MM.1S (cell line): ENCODE measurements at places on chromosomes 1 and 21.

DNA sequence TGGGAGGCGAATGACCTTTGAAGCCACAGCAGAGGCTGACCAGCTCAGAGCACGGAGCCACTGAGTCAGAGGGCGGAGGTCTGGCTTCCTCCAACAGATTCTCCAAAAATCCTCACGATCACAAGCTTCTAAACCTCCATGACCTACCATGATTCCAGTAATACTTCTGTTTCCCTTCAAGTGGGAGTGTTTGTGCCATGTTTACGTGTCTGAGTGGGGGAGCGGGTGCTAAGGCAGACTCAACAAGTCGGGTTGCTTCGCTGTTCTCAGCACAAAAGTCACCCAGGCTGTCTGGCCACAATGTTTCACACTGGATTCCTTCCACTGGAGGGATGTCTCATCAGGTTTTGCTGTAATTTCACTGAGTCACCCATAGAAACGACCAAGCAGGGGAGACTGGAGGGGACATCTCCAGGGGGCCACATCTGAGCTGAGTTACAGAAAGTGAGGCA is 86.2 kb downstream of the SLC66A1 start:
- no peak for DNase-seq

GRCh38 chr1:183363972-183364371 is 54.2 kb downstream of the NMNAT2 start:
- no peak for DNase-seq

DNA sequence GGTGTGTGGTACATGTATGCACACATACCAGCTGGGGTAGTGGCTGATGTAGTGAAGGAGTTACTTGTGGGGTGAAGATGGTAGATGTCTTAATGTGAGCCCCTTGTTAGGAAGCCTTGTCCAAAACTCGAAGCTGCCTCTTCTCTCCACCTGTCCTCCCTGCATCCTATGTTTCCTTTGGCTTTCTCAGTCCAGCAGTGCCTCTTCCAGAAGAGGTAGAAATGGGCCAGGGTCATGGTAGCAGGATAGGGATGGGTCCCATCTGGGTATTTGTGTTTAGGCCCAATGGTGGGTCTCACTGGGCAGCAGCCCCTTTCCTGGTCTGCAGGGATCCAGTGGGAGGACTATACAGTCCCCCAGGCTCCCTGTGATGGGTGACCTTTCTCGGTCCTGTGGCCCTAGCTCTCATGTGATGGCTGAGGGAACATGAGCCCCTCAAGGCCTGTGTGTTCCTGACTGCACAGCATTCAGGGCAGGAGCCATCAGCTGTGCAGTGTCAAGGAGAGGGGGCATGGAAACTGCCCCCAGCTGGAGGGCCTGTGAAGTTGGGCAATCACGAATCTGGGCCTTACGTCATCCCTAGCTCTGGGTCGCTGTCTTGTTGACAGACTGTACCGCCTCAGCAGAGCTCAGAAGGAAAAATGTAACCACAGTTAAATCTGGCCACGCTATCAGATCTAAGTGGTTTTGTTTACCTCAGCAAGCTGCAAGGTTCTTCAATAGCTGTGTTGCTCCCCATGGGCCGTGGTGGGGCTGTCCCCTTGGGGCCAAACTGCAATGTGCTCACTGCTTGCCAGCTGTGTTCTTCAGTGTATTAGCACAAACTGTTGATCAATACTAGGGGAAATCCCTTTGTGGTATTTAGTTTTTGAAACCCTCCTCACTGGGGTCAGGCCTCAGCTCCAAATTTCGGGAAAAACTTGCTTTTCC is 82.7 kb downstream of the NOS1AP start:
- DNase-seq: no peak

GRCh38 chr1:47231301-47232186 is 481 bp downstream of the TAL1 start:
- DNase-seq: no peak

GRCh38 chr1:42739753-42740700 is at the start of gene CLDN19:
TSS of gene CLDN19 (minus strand) at chr1:42740236. CDS start at chr1:42740063, 173 bp downstream.
- DNase-seq: no peak

DNA sequence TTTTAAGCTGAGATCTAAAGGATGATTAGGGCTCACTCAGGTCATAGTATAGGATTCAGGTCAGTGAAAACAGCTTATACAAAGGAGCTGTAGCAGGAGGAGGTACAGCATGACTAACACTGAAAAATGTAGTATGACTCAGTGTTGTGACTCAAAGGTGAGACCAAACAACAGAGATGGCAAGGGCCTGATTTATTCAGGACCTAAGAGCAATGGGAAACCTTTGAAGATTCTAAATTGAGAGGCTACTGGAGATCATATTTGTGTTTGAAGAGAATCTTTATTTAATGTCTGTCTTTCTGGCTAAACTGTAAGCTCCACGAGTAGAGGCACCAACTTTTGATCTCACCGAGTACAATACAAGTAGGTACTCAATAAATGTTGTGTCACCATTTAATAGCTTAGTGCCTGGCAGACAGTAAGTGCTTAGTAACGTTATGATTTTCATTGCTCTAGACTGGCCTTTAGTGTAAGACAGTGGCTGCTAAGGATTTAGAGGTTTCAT is 43.5 kb downstream of the PRKAA2 start:
- no peak for DNase-seq

GRCh38 chr1:219701476-219701875 is 88.6 kb upstream of the ZC3H11B start:
- peak; percentile 3 for DNase-seq

- DNase-seq: peak; percentile 57
Observed at GRCh38 chr1:173603056-173603591, at the start of gene SLC9C2. TSS of gene SLC9C2 (minus strand) at chr1:173603072. CDS start at chr1:173601776, 1,296 bp downstream.

GRCh38 chr1:39639305-39640130 is at the start of gene HEYL:
TSS of gene HEYL (minus strand) at chr1:39639643. CDS start at chr1:39639625, 18 bp downstream.
- DNase-seq: peak; percentile 75

DNA sequence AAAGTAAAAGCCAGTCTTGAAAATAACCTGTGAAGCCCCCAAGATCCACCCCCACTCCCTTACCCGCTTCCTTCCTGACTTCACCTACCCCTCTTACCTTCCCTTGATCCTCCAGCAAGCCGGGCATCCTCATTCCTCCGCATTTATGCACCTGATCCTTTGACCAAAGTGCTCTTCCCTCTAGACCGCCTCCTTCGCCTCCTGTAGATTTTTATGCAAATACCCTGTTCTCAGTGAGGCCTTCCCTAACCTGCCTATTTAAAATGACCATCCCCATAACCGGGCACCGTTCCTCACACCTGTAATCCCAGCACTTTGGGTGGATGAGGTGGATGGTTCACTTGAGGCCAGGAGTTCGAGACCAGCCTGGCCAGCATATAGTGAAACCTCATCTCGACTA is 1.1 kb upstream of the NENF start:
- DNase-seq: no peak

DNA sequence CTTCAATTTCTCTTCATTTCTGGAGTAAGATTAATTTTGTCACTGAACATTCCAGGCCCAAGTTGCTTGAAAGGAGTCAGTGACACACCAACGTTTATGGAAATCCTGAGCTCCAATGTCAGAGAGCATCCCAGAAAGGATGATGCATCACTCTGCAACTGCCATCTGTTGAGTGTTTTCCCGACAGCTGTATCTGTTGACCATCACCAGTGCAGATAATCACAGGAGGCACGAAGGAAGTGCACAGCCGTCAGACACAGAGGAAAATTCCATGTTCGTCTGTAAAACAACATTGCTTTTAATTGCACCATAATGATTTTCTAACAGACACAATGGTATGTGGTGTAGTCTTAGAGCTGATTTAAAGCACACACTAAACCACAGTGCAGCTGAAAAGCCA is 376.7 kb upstream of the ADGRL2 start:
- no peak for DNase-seq

DNA sequence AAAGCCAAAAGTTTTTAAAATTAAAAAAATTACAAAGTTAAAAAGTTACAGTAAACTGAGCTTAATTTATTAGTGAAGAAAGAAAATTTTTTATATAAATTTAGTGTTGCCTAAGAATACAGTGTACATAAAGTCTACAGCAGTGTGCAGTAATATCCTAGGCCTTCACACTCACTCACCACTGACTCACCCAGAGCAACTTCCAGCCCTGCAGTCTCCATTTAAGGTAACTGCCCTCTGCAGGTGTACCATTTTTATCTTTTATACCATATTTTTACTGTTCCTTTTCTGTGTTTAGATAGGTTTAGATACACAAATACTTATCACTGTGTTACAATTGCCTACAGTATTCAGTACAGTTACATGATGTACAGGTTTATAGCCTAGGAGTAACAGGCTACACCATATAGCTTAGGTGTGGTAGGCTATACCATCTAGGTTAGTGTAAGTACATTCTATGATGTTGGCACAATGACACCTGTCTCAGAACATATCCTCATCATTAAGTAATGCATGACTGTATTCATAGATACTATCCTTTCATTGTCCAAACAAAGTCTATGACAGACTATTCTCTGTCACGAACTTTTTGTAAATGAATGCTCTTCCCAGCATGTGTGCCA is 78.6 kb upstream of the PBX1 start:
- no peak for DNase-seq

- no peak for DNase-seq
Observed at GRCh38 chr1:66500301-66500700, 33.7 kb upstream of the SGIP1 start.

DNA sequence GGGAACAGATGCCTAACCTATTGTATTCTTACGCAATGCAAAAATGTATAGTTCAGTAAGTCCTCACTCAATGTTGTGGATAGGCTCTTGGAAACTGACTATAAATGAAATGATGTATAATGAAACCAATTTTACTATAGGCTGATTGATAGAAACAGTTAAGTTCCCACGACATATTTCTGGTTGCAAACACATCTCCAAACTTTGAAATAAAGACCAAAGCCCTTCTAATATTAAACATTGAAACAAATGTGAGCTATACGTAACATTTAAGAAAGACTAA is 29.1 kb downstream of the MAP3K21 start:
- DNase-seq: no peak

GRCh38 chr1:170316270-170316669 is 170.5 kb downstream of the NTMT2 start:
- DNase-seq: no peak

- no peak for DNase-seq
Observed at GRCh38 chr21:46411691-46412090, 47.0 kb upstream of the DIP2A start.

DNA sequence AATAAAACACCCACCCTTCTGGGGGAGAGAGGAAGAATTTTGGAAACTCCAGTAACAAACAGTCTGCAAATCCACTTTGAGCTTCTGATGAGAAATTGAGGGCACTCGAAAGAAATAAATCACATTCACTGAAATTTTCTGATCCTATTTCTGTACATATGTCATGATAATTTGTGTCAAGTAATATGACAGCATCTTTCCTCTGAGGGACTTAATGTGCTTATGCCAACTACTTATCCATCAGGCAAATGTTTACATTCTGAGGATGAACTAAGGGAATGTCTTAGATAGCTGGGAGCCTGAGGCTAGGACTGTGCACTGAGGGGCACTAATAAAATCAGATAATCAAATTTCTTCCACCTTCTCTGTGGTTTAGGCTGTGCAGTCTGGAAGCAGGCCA is 44.5 kb downstream of the TSEN15 start:
- no peak for DNase-seq

DNA sequence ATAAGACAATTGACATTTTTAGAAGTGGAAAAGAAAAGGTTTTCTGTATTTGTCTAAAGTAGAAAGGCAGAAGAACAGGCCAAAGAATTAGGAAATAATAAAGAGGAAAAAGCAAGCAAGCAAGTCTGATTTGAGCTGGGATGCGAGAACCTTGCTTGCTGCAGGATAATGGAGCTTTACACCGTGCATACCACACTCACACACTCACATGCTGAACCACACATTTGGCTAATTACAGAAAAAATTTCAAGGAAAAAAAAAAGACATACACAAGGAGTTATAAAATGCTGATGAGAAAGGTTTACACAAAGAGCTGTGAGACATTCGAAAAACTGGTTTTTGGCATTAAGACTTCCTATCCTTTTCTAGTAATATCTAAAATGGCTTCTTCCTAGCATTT is 593.9 kb downstream of the KIF26B start:
- no peak for DNase-seq

DNA sequence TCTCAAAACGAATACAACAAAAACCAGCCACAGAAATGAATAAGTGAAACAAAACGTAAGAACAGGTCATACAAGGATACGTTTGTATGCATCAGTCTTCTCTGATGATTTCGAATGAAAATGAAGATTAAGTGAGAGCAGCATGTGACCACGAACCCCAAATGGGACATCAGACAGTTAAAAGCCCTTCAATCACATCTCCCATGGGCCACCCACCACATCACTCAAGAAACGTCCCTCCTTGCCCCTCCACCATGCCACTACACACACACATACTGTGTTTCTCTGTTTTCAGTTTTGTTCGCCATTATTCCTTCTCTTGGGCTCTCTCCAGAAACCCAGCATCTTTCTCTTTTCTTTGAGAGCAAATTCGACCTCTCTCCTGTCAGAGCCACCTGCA is 355.6 kb upstream of the KAZN start:
- no peak for DNase-seq

- no peak for DNase-seq
Observed at GRCh38 chr1:109775398-109775797, 11.7 kb upstream of the EPS8L3 start.

DNA sequence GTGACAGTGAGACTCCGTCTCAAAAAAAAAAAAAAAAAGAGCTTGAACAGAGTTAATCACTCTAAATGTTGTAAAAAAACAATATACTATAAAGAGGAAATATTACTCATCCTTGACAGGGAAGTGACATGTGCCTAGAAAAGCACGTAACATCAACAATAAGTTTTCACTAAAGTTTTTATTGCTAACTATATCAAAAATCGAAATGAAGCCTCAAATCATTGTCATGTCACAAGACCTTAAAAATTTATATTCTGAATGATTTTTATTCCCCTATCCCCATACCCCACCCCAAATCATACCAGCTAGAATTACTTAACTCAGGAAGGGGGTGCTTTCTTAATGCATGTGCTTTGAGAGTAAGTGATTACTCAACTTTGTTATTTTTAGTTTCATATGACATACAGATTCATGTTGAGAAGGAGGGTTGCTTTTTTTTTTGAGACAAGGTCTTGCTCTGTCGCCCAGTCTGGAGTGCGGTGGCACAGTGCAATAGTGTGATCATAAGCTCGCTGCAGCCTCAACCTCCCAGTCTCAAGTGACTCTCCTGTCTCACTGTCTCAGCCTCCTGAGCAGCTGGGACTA is 53.6 kb upstream of the MUTYH start:
- DNase-seq: no peak

GRCh38 chr1:28343405-28343804 is 14.6 kb downstream of the MED18 start:
- no peak for DNase-seq

DNA sequence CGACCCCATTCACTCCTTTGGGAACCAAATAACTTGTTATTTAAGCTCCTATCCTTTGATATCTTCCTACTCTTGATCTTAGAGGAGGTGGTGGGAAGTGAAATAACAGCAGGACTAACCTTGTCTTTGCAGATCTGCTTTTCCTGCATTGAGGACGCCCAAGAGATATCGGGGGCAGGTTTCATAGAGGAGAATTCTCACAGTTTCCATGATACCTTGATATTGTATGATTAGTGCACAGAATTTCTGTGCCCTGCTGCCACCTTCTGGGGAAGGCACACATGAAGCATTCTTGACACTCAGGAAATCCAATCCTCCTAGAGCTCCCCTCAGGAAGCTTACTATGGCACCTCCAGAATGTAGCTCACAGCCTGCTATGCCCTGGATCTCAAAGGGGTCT is 1.6 kb downstream of the CD1B start:
- peak; percentile 38 for DNase-seq
